Activated T-cell treated with anti-CD3 and anti-CD28 coated beads for 48 hours (primary cell): ENCODE measurements at places on chromosomes 3 and 15.

DNA sequence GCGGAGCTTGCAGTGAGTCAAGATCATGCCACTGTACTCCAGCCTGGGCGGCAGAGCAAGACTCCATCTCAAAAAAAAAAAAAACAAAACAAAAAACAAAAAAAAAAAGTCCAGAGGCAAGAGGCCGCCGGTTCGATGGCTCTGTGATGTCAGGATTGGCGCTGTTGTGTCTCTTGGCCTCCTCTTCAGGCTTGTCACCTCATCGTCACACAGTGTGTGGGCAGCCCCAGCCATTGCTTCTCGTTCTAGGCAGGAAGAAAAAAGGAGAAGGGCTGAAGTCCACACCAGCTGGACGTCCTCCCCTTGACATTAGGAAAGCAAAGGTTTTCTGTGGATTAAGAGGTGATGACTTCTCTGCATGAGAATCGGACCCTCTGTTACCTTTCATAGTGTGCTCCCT is 191.1 kb downstream of the NSMCE3 start:
- no peak for DNase-seq

GRCh38 chr15:23823508-23823907 is 136.4 kb upstream of the NDN start:
- DNase-seq: peak; percentile 3

DNA sequence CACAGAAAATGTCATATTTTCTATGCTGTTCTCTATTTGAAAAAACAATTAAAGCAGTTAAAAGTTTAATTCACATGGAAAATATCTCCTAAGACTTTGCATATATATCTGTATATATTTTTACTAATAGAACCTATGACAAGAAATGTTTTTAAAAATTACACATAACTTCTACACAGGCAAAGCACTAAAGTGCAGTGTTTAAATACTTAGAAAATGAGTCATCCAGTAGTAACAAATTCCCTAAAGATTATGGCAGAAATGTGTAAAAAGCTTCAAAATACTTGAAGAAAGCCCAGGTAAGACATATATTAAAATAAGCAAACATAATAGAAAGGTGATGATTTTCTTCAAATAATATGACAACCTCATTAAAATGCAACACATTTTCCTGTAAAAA is 236.6 kb downstream of the TBC1D5 start:
- no peak for DNase-seq

- DNase-seq: no peak
These were observed 118.3 kb upstream of the FOXB1 start for GRCh38 chr15:59885832-59886231.

DNA sequence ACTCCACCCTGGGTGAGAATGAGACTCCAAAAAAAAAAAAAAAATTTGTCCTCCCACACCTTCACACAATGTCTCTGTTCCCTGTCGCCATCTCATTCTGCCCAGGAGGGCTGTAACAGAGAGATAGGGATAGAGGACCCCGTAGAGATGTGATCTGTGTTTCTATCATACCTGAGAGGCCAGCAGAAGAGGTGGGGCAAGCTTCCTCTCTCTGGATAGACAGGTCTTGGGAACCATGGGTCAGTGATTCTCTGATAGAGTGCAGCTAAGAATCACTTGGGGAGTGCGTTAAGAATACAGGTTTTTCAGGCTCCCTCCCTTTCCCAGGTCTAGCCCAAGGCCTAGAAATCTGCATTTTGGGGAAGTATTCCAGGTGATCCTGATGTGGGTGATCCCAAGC is 8.3 kb downstream of the CA12 start:
- DNase-seq: no peak

GRCh38 chr3:51559961-51560360 is 21.4 kb downstream of the RAD54L2 start:
- DNase-seq: no peak

- DNase-seq: no peak
These were observed 12.5 kb downstream of the COPG1 start for GRCh38 chr3:129261894-129262293.

DNA sequence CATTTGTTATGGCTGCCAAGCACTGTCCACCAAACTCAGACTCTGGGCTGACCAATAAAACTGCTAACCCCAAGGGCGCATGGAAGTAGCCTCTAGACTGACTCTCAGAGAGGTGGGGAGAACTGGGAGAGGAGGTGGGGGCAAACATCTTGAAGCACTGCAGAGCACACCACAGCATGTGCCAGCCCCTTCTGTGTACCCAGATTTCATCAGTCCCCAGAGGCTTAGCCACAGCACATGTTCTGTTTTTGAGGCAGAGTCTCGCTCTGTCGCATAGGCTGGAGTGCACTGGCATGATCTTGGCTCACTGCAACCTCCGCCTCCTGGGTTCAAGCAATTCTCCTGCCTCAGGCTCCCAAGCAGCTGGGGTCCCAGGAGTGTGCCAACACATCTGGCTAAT is 119.5 kb upstream of the SPATA12 start:
- DNase-seq: no peak

- no peak for DNase-seq
These were observed 75.9 kb upstream of the CBLB start for GRCh38 chr3:105944721-105945120.

DNA sequence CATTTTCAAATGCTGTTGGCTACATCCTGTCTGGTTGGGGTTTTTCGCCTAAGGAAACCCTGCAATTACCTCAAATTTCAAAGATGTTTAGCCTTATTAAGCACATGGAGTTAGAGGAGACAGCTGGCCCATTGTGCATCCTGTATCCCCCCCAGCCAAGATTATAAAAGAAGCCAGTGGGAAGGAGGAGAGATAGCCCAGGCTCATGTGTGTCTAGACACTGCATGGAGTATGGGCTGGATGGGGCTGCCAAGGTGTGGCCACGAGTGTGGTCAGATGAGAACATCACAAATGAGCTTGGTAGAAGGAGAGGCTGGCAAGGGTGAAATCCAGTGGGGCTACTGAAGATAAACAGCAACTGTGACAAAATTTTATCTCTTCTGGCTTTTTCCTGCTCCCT is 270.0 kb upstream of the TBC1D5 start:
- DNase-seq: no peak

DNA sequence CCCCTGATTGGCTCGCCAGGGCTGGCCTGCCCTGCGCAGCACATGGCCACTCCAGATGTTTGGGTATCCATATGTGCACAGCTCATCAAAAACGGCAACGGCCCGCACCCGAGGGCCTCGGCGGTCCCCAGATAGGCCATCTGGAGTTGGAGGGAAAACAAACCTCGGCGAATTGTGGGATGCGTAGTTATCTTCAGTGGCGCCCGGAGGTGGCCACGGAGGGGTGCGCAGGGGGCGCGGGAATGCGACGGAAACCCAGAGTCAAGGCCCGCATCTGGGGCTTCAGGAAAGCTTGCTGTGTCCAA is 156.5 kb downstream of the TLE3 start:
- DNase-seq: no peak

- no peak for DNase-seq
These were observed 32.0 kb downstream of the MUC20 start for GRCh38 chr3:195752546-195753331.
